ENCODE measurements at places on chromosomes 7 and 10. TPM values are rescaled to one million over a fixed set of nuclear protein-coding genes. Genes with fewer than 3 reads are reported as not detected.

DNA sequence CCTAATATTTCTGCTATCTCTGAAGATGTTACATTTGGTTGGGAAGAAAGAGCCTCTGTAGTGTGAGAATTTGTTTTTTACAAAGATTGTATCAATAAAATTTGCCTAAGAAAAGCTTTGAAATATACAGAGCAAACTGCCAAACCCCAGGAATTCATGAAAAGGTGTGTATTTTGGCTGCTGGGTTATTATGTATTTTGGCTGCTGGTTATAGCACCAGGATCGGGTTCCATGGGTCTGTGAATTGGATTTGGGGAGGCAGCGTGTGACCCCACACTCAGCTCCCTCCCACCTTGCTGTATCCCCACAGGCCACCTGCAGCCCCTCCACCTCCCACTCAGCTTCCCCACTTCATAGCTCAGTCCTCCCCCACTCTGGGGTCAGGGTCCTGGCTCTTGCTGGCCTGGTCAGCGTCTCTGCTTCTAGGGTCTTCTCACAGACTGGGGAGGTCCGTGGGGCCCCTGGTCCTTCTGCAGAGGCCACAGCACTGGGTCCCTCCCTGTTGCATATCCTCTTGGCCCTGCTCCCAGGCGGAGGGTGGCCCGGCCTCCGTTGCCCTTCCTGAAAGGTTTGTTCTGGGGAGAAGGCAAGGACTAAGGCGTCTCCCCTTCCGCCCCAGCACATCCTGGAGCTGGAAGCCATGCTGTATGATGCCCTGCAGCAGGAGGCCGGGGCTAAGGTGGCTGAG, 24.0 kb upstream of the DPYSL4 start:
- no peak for DNase-seq

DNA sequence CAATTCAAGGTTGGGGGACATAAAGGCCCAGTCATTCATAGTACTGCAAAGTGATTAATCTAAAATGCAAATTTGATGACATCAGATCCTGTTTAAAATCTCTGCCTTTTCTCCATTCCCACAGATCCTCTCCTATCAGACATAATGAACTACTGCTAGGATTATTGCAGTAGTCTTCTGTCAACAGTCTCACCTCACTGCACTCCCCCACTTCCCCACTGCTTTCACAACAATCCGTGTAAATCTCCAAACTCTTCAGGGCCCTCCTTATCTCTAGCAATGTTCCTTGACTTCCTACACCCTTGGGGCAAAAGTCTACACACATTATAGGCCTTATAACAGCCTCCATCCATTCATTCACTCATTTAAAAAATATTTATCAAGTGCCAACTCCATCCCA, 112.4 kb downstream of the KBTBD2 start:
- no peak for DNase-seq

DNA sequence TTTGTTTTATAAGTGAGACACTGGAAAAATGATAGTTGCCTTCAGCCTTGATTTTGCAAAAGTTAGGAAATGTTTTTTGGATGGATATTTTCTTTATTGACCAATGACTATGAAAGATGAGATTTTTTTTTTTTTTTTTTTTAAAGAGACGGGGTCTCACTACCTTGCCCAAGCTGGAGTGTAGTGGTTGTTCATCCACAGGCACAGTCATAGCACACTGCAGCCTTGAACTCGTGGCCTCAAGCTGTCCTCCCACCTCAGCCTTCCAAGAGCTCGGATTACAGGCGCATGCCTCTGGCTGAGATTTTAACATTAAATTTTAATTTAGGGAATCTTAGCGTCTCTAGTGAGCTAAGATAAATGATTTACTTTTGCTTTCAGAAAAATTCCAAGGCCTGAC, 66.2 kb downstream of the LOXL4 start:
- DNase-seq = no peak

Gene DNA2
- total RNA-seq = 17.6 TPM

DNA sequence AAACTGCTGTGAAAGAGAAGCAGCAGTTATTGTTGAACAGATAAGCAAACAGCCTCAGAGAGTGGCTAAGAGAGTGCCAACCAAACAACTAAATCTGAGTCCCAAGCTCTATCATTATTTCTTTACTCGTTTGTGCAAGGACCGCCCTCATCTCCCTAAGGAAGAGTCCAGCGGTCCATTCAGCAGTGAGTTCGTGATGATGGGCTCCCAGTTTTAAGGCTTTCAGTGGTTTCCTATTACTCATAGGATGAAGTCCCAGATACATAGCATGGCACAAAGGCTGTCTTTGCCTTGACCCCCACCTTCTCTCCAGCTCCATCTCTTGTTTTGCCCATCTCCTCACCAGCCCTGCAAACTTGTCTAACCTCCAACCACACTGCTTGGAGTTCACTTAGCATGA, 24.3 kb upstream of the PDE1C start:
- DNase-seq = no peak

GRCh38 chr7:122219253-122219865, 75.3 kb upstream of the AASS start:
- peak; percentile 21 for DNase-seq

Gene CPN1
- total RNA-seq = not detected

Gene PIP
- total RNA-seq = not detected

DNA sequence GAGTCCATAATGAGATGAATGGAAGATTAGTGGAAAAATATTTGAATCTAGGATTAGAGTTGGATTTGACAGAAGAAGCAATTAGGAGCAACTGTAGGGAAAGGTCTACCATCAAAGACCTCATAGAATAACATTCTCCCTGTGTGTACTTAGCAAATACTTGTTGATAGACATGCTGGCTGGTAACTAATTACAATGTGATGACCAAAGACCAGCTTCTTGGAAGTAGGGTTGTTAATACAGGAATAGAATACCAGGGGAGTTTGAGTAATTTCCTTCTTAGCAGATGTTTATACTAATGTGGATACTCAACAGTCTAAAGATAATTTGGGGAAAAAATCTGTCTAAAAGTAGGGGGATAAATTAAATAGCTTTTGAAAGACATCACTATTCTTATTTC, 357.5 kb upstream of the BMPER start:
- DNase-seq = no peak

Gene RBP4
- total RNA-seq = 0.56 TPM

GRCh38 chr7:111741811-111742240, 179.5 kb upstream of the IMMP2L start:
- DNase-seq = peak; percentile 70

GRCh38 chr10:83824099-83824498, 315.2 kb upstream of the GHITM start:
- DNase-seq = no peak

DNA sequence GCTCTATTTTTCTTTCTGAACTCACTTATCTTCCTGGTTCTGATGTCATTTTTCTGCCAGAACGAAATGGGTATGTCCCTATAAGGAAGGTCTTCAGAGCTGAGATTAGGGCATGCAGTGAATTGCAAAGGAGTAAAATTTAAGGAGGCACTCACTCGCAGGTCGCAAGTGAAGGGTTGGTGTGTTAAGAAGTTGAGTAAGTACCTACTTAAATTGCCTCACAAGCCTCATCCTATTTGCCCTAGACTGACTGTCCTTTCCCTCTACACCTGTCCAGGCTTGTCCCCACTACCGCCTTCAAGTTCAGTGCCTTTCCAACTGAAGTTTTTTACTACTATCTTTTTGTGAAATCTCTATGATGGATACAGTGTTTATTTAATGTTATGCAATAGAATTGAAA, 191.5 kb downstream of the AHR start:
- no peak for DNase-seq

DNA sequence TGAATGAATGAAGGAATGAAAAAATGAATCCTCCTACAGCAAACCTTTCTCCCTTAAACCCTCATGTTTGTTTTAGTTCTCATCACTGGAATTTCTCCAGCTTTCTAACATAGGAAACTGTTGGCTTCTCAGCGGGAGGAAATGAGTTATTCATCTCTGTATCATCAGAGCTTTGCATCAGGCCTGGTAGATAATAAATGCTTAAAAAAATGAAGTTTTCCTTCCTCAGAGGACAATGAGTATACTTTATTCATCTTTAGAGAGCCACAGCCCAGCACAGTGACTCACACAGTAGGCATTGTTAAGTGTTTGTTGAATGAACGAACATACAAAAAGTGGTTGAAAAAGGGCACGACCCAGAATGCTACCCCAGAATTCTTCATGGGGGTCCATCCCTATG, 62.6 kb downstream of the COL13A1 start:
- DNase-seq = no peak

DNA sequence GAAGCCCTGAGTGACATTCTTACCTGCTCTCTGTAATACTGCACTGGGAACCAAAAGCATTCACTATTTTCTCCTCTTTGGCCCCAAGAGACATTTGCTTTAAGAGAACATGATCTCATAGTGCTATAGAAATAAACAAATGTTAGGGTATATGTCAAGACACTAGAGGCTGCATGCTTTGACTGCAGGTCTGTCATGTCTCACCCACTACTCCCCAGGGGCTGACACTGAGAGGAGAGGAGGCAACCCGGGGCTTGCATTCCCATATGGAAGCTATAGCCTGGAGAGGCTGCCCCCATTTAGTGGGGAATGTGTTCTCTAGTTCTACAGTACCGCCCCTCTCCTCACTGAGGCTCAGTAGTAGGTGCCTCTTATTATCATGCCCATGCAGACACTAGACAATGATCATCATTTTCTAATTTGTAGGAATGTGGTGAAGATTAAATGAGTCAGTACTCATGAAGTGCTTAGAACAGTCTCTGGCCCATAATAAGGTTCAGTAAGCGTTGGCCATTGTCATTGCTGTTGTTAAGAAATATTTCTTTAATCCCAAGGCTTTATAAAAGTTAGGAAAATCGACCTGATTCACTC, 4.9 kb upstream of the SLF2 start:
- DNase-seq = no peak

Gene PRLHR
- total RNA-seq = not detected

DNA sequence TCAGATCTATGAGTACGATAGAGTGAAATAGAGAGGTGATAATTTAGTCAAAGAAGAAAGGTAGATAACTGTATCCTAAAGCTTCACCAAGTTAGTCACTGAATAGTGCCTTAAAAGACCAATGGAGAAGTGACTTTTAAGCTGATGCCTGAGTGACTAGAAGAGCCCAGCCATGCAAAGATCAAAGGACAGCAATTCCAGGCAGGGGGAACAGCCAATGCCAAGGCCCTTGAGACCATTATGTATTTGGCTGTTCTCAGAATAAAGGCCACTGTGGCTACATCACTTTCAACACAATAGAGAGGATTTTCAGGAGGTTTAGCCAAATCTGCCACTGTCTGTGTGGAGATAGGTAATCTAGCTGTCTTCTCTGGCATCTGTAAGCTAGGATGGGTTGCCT, 17.8 kb downstream of the HDAC9 start:
- DNase-seq = no peak

GRCh38 chr7:131959106-131959812, 402.8 kb upstream of the PODXL start:
- no peak for DNase-seq

DNA sequence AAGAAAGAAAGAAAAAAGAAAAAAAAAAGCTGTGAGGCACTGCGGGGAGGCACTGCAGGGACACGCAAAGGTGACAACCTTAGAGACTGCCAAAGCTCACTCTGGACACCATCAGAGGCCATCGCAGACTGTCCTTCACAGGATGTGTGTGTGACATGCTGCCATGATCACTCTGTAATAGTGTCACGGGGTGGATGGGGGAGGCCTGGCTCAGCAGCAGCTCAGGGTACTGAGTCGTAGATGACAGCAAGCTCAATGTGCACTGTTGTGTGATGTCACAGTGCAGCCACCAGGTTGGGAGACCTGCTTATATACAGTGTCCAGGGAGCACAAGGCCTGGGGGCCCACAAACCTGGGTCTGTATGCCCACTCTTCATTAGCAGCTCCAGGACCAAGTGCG, 83.3 kb downstream of the SLIT1 start:
- no peak for DNase-seq

All from H4 (cell line).